ENCODE measurements at places on chromosomes 6 and 20.

DNA sequence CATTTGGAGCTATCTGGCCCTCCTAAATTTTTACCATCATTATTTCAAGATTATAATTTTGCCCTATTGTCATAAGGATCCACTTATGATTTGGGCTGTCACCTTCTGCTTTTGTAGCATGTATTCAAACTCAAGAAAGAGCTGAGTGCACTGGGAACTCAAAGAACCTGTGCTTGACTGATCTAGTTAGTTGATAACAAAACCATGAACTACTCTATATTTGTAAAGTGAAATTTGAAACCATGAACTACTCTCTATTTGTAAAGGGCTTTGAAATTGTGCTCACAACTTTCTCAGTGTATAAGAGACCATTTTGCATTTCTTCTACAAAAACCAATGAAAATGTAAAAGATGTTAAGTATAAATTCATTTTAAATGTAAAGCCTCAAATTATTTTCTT is 77.5 kb upstream of the POPDC3 start:
- DNase-seq: no peak

- no peak for DNase-seq
These were observed 31.0 kb downstream of the TOMM6 start for GRCh38 chr6:41818271-41819054.

DNA sequence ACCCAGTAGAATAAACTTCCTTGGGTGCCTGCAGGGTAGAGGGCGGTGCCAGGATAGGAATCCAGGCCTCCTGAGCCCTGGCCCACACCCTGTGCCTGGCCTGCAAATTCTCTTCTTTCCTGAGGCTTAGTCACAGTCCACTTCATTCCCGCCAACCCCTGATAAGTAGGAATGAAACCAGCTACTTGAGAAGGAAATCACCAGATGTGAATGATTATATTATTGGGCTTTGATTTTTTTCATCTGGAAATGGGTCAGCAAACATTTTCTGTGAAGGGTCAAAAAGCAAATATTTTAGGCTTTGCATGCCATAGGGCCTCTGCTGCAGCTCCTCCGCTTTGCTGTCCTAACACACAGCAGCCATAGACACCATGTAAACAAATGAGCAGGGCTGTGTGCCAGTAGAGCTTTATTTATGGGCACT is 50.2 kb downstream of the STK35 start:
- DNase-seq: no peak

GRCh38 chr6:16723826-16724225 is 37.4 kb downstream of the ATXN1 start:
- DNase-seq: no peak

DNA sequence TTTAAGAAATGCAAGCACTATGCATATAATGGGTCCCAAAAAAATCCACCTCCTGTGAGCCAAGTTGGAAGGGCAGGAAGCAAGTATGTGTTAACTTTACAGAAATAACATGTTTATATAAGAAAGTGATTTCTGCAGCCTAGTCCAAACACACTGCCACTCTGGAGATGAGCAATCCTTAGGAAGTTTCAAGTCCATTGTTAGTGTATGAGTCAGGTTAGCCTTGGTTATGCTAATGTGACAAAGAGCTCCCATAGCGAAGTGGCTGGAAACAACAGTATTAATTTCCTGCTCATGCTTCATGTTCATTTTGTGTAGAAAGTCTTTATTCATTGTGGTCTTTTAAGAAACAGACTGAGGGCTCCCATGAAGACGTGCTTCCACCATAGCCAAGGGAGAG is 121.4 kb downstream of the TBXT start:
- DNase-seq: no peak

DNA sequence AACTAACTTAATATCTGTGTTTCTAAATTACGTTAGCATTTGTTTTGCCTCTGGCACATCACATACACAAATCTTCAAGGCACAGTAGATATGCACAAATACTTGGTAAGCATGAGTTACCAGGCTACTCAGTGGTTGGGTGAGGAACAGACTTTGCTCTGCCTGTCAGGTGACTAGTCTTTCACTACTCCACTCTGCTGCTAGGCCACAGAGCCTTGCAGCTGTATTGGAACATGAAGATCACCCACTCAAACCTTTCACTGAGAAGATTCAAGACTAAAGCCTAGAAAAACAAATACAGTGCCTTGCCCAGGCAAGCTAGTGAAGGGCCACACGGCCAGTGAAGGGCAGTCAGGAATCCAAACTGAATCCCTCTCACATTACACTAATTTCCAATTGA is 47.0 kb downstream of the DTNBP1 start:
- no peak for DNase-seq

GRCh38 chr6:144781836-144782235 is 496.7 kb downstream of the UTRN start:
- DNase-seq: no peak

- DNase-seq: no peak
These were observed 149.3 kb downstream of the PTPRT start for GRCh38 chr20:43040427-43040826.

DNA sequence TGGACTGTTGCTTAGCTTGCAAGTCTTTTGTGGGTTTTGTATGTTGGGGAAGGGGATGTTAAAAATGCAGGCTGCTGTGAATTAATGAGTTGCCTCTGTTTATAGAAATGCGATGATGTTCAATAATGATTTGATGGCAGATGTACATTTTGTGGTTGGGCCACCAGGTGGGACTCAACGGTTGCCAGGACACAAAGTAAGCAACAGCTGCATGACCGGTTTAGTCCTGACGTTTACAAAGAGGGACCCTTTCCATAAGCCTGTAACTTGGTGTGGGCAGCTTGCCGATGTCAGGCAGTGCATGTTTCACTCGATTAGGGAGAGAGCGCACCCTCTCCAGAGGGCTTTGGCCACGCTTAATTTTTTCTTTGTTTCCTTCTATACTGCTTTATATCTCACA is 1.3 kb downstream of the BTBD3 start:
- peak; percentile 77 for DNase-seq

DNA sequence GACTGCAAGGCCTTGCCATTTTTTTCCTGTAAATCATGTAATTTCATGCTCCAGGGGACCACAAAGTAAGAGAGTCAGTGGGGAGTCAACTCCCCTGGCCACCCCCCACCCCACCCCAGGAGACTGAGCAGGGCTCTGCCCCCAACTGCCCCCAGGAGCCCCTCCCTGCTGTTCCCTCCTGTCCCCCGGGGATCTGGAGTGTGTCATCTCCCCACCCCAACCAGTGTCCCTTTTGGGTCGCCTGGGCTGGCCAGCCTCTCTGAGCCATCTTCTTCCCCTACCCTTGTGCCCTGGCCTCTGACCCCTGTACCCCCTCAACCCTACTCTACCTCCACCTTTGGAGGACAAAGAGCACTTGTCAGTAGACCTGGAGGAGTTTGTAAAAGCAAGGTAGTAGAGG is 29.4 kb downstream of the FOXP4 start:
- no peak for DNase-seq

- no peak for DNase-seq
These were observed 24.7 kb downstream of the CNKSR3 start for GRCh38 chr6:154485815-154486214.

DNA sequence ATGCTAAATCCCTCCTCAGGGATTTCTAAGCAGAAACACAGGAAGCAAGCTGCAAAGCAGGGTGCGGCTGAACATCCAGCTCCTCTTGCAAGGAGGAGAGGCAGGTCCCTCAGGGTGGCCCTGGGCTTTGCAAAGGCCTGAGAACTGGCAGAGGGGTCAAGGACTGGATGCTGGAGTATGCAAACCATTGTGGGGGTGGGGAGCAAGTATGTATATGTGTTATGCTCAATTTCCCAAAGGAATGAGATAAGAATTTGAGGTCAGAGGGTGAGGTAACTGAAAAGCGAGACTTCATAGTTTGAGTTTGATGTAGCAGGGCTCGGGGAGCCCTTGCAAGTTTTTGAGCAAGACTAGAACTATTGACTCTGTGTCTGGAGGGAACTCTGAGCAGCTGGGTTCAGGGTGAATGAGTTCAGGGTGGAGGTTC is 11.2 kb downstream of the SLC22A2 start:
- no peak for DNase-seq

- no peak for DNase-seq
These were observed 16.4 kb upstream of the COL21A1 start for GRCh38 chr6:56263596-56264315.

DNA sequence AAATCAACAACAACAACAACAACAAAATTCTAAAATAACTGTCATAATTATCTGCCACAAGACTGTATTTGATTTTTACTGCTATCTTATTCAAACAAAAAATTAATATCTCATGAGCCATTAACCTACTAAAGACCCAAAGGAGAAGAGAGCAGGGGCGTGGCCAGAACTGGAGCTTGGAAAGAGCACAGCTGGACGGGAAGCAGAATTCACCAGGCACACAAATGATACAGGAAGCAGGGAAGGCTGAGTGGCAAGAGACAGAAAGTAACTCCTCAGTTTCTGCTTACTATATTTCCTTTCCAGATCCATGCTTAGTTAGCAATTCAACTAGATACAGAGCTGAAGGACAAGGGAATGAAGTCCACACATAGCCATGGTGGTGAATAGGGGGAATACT is 54.4 kb downstream of the FKBP5 start:
- DNase-seq: no peak

GRCh38 chr20:38692436-38693411 is 31.6 kb upstream of the SLC32A1 start:
- DNase-seq: no peak

All from NCI-H2081 treated with DMSO at 0.1 percent for 48 hours (cell line).